ENCODE measurements at places on chromosomes 4 and X.
A peak's percentile ranks its signal among the peaks of the same experiment; 100 is the strongest.

GRCh38 chr4:82462415-82462831 is 32.0 kb downstream of the ENOPH1 start:
- peak; percentile 94 for DNase-seq

- DNase-seq, result no peak
These were observed 609.5 kb upstream of the FAM241A start for GRCh38 chr4:111535792-111536191.

DNA sequence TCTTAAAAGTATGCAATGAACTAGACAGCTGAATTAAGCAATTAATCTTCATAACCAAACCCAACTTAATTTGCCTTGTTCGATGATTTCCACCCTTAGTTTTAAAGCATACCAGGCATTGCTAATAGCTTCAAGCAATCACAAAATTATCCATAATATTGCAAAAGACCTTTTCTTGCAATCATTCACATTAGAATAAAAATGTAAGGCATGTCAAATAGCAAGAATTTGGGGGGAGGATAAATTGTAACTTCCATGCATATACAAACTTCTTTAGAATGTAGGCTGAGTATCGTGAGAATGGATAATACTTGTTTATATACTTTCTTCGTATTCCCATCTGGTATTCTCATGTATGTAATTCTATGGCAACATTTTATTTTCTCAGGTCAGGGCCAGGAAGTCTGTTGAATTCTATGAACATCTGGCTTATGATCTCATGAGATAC is 28.7 kb upstream of the BMP2K start:
- no peak for DNase-seq

DNA sequence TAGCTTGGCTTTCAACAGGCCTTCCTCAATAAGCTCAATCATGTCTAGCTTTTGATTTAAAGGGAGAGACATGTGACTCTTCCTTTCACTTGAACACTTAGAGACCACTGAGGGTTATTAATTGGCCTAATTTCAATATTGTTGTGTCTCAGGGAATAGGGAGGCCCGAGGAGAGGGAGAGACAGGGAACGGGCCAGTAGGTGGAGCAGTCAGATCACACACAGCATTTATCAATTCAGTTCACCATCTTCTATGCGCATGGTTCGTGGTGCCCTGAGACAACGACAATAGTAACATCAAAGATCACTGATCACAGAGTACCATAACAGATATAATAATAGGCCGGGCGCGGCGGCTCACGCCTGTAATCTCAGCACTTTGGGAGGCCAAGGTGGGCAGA is 17.8 kb downstream of the ZNF81 start:
- DNase-seq, result peak; percentile 25

DNA sequence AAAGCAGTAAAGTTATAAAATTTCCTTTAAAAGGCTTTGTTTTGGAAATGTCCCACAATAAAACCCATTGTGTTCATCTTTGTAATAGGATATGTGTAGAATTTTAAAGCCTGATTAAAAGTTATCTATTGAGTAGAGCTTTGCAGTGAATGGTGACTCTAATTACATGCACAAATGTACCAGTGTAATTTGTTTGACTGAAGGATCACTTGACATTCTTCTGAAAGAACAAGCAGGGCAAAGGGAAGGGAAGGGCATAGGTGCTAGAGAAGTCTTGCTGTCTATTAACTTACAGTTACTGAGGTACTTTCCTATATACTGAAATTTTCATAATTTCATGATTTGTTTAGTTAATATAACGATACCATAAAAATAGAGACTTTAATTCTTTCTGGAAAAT is 70.8 kb downstream of the STIM2 start:
- DNase-seq, result no peak

DNA sequence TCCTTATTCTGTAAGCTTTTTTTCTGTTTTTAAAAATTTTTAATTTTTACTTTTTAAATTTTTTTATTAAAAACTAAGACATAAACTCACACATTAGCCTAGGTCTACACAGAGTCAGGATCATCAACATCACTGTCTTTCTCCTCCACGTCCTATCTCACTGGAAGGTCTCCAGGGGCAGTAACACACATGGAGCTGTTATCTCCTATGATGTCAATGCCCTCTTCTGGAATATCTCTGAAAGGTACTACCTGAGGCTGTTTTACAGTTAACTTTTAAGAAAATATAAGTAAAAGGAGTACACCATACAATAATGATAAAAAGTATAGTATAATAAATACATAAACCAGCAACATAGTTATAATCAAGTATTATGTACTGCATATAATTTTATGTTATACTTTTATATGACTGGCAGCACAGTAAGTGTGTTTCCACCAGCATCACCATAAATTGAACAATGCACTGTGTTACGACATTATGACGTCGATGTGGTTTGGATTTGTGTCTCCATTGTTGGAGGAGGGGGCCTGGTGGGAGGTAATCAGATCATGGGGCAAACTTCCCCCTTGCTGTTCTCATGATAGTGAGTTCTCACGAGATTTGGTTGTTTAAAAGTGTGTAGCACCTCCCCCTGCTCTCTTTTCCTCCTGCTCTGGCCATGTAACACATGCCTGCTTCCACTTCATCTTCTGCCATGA is 21.3 kb downstream of the IL15 start:
- no peak for DNase-seq

DNA sequence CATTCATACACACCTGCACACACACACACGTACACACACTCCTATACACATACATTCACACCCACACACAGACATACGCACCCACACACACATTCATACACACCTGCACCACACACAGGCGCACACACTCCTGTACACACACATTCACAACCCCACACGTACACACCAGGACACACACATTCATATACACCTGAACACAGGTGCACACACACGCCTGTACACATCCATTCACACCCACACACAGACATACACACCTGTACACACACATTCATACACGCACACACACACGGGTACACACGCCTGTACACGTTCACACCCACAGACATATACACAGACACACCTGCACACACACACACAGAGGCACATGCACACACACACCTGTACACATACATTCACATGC is 53.0 kb upstream of the PPP2R3B start:
- DNase-seq, result no peak

- no peak for DNase-seq
These were observed 473.4 kb upstream of the CPEB2 start for GRCh38 chr4:14528918-14529317.

DNA sequence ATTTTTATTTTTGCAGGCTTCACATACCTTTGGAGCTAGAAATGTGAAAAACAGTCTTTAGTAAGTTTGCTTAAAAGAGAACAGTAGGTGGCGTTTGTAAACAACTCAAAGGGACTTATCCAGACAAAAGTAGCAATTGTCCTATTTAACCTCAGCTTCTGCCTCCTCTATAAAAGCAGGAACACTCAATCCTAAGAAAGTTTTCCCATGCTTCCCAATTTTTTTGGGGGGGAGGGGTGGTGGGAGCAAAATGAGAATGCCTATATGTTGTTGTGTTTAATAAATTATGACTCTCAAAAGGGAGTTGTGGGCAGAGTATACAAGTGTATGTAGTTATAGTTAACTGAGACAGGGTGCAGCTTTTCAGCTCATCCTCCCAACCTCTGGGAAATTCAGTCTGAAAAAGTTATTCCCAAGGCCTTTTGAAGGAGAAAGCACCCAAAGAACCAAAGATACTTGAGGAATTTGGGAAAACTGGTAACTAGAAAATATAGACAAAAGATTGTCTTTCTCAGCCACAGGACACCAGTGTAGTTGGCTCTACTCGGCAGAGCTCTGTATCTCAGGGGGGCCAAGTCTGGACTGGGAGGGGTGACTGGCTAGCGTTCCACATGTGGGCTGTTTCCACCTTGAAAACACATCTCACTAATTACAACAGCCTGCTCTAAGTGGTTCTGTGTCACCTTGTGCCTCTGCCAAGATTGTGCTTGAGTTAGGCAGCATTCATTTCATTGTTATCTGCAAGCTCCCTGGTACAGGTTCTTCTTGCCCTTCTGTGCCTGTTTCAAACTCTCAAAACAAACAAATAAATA is 2.8 kb downstream of the SFRP2 start:
- DNase-seq, result no peak

DNA sequence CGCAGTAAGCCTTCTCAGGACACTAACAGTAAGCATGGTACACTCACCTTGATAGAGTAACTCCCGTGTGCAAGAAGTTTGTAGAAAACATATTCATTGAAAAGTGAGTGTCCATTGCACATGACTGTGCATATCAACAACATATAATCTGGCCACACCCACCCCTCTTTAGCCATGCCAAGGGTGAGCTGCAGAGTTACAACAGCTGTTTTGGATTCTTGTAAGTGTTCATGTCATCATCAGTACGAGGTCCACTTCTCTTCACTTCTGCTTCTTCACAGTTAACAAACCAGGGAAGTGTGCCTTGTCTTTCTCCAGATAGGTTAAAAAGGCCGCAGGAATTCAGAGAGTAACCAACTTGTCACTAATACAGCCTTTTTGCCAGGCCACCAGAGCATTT is 116.6 kb downstream of the IRF2 start:
- no peak for DNase-seq

GRCh38 chr4:181437895-181438294 is 805.3 kb upstream of the TENM3 start:
- DNase-seq, result no peak

DNA sequence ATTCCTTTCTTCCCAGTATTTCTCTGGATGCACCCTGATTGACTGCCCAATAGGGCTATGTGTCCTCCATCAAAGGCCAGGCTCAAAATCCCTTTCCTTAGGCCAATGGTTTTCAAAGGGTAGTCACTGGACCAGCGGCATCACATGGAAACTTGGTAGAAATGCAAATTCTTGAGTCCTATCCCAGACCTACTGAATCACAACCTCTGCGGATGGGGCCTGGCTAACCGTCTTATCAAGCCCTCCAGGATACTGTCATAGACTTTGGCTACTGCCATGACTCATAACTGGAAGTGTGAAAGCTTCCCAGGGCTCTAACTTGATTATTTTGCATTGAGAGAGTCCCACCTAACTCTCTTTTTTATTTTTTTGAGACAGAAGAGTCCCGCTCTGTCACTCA is 71.9 kb upstream of the TFDP3 start:
- no peak for DNase-seq

DNA sequence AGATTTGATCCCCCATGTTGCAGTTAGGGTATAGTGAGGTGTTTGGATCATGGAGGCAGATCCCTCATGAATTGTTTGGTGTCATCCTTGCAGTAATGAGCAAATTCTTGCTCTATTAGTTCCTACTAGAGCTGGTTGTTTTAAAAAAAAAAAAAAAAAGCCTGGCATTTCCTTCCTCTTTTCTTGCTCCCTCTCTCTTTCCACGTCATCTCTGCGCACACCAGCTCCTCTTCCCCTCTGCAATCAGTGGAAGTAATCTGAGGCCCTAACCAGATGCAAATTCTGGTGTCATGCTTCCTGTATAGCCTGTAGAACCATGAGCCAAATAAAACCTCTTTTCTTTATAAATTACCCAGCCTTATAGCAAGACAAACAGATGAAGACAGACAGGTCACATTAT is 24.5 kb downstream of the WDR17 start:
- DNase-seq, result no peak

Measured in femur (tissue), 1 donor.